Caki2 (cell line): ENCODE measurements at places on chromosomes 2 and 18.

DNA sequence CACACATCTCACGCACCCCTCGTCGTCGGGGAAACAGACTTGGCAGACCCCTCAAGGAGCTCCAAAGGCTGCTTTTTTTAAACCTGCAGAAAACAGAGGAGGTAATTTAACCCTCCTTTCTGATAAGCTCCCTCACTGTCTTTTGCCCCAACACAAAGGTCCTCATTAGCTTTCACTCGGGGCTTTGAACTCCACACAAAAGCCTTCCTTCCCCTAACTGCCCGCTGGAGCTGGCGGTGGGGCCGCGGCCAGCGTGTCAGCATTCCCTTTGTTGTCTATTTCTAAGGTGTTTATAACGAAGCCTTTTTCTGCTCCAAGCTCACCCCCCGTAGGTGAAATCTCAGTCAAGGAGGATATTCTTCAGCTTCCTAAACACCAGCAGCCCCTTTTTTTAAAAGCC is 43.5 kb upstream of the ID2 start:
- no peak for DNase-seq

- DNase-seq, result no peak
Observed at GRCh38 chr18:79260510-79260909, 135.2 kb upstream of the NFATC1 start.

- DNase-seq, result no peak
Observed at GRCh38 chr18:63205791-63206252, 113.7 kb downstream of the BCL2 start.

GRCh38 chr2:62568074-62568473 is 62.1 kb upstream of the TMEM17 start:
- DNase-seq, result no peak
